Gastrocnemius medialis (tissue), 4 donors: ENCODE measurements at places on chromosomes 16 and 17. TPM values are rescaled to one million over a fixed set of nuclear protein-coding genes. Genes with fewer than 3 reads are reported as not detected.

VAT1L gene
- total RNA-seq, result not detected

PLA2G15 gene
- 67.8 TPM for total RNA-seq

TNS4 gene
- total RNA-seq, result 0.18 TPM

HNF1B gene
- total RNA-seq, result not detected

SLC6A2 gene
- not detected for total RNA-seq

CNTD1 gene
- total RNA-seq, result not detected

CLEC10A gene
- total RNA-seq, result 1.3 TPM

EMP2 gene
- total RNA-seq, result 13.5 TPM

ENPP7 gene
- total RNA-seq, result not detected

KRT33A gene
- total RNA-seq, result not detected

SPATA22 gene
- 0.23 TPM for total RNA-seq

CCL13 gene
- total RNA-seq, result not detected

AHSP gene
- total RNA-seq, result not detected

NTN1 gene
- 4.1 TPM for total RNA-seq

CHAD gene
- total RNA-seq, result not detected
